ENCODE measurements at places on chromosomes 7 and 10. TPM values are rescaled to one million over a fixed set of nuclear protein-coding genes. Genes with fewer than 3 reads are reported as not detected.

DNA sequence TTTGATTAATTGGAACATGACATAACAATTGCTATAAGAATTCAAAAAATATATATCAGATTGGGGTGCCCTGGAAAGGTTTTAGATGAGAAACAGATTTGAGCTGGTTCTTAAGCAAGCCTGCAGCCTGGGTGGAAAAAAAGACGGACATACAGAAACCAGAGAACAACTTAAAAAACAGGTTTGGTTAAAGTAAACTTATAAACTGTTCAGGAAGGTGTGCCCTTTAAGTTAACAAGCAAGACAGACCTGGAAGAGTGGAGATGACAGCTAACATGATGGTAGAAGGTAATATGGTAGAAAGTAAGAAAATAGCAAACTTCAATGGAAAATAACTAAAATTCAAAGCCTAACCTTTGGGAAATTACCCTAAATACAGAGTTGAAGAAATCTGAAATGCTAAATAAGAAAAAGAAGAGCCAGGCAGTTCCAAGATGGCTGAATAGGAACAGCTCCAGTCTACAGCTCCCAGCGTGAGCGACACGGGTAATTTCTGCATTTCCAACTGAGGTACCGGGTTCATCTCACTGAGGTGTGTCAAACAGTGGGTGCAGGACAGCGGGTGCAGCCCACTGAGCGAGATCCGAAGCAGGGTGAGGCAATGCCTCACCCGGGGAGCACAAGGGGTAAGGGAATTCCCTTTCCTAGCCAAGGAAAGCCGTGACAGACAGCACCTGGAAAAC is 52.2 kb downstream of the CADPS2 start:
- no peak for DNase-seq

DNA sequence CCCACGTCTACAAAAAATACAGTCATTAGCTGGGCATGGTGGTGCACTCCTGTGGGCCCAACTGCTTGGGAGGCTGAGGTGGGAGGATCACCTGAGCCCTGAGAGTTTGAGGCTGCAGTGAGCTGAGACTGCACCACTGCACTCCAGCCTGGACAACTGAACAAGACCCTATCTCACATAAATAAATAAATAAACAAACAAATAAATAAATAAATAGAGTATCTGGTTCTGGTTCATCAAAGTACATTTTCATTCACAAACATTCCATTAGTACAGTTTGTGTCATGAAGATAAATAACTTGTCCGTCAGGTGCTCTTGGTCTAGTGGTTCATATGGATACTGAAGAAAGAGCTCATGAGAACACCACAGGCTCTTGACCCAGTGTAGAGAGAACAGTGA is 96.4 kb downstream of the RSU1 start:
- DNase-seq = no peak

DNA sequence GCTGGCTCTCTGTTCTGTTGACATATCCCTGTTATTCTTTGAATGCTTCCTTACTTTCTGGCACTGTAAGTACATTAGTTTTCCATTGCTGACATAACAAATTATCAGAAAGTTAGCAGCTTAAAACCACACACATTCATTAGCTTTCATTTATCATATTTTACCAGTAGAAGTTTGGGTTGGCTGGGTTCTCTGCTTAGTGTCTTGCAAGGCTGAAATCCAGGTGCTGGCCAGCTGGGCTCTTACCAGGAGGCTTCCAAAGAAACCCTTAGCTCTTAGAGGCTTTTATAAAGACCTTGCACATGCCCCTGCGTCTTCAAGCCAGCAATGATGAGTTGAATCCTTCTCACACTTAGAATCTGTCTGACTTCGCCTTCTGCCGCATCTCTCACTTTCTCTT is 160.6 kb downstream of the MLLT10 start:
- no peak for DNase-seq

DNA sequence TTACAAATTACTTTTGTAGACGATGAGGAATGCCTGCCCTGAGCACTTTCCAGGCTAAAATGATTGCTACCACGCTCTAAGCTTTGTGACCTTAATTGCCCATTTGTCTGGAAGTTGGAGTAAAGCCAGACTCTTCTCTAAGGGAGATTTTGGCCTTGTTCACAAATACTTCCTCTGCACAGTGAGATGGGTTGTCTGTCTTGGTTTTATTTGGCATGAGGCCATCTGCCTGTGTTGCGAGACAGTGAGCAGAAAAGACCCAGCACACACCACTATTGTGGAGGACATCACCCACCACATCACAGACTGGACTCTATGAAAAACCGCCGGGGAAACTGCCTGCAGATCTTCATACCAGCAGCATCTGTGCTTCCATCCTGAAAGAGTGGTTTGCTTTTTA is 138.4 kb downstream of the BICC1 start:
- no peak for DNase-seq

GRCh38 chr7:135617781-135618180 is 44.5 kb upstream of the STMP1 start:
- no peak for DNase-seq

GRCh38 chr10:43229208-43230061 is 37.4 kb downstream of the RASGEF1A start:
- no peak for DNase-seq

- DNase-seq = no peak
These were observed 11.4 kb upstream of the REPIN1 start for GRCh38 chr7:150357270-150357669.

- DNase-seq = no peak
These were observed 7.8 kb downstream of the MEOX2 start for GRCh38 chr7:15678653-15679052.

DNA sequence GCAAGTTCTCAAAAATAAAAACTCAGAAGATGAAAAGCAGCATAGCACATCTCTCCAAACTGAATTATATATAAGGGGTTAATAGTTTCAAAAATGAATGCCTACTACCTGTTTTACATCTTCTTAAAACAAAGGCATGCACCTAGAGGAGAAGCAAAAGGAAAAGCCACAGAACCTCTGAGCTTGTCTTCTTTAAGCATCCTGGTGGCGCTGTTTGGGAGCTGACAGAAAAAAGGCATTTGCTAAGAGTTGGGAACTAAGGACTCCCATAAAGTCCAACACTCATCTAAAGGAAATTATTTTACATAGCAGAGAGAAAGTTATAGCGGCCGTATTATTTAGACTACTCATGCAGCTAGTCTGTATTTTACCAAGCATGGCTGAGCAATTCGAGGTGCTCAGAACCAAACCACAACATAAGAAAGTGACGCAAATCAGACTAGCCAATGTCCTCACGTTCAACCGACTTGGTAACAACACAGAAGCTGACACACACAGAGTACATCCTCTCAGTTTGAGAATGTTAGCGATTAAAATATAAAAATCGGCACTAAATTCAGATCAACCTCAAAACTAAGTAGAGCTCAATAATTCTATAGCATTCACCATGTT is 38.8 kb downstream of the PTN start:
- no peak for DNase-seq

KIAA1549 gene
- 14.4 TPM for polyA plus RNA-seq

Measured in left renal pelvis (tissue), 4 donors.